T follicular helper cell (primary cell): ENCODE measurements at places on chromosomes 3 and 15.

- no peak for DNase-seq
Observed at GRCh38 chr3:177236704-177237103, 39.4 kb upstream of the TBL1XR1 start.

DNA sequence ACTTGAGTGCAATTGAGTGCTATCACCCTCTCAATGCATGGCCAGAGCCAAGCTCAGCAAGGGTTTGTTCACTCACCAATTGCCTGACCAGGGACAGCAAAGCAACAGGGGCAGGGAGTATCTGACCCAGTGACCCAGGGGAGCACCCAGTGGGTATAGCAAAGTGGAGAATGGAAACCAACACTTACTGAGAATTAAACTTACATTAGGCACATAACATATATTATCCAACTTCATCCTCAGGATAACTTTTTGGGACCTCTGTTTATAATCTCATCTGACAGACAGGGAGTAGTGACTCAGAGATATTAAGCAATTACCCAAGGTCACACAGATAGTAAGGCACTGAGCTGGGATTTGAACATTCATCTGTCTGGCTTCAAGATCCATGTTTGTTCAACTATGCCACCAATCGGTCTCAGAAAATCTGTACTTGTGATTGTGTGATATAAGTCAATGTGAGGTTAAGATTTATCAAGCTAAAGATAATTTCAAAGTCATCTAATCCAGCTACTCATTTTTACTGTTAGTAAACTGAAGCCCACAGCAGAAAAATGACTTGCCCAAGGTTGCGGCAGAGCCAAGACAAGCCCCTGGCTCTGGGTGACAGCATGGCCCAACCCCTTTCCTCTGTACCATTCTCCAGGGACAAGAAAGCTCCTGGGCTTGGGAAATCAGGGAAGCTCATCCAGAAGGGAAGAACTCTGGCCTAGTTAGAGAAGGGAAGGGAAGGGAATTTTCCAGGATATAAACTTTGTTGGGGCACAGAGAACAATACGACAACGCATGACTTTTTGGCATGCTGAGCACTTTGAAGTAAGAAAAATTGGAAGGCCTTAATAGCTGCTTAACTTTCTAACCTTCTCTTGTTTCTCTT, 138.0 kb upstream of the SMAD3 start:
- no peak for DNase-seq

GRCh38 chr15:78957416-78958093, 12.7 kb upstream of the CTSH start:
- DNase-seq, result no peak

DNA sequence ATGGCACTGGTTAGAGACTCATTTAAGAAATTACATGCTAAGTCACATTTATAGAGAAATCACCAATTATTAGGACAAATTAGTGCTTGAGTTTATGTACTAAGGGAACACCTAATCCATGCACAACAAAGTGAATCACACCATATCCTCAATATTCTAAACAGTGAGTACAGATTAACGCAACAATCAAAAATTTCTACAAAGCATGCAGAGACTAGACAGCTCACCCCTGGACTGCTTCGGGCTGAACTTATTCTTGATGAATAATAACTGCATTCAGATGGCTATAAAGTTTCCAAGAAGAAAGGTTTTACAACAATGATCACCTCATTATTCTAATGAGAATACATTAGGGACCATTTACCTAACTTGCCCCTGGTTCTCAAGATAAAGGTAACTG, 66.5 kb downstream of the LRRFIP2 start:
- no peak for DNase-seq

GRCh38 chr3:67357610-67358458, 296.6 kb downstream of the SUCLG2 start:
- DNase-seq, result no peak

GRCh38 chr15:64580696-64581407, 120.5 kb downstream of the ZNF609 start:
- no peak for DNase-seq

DNA sequence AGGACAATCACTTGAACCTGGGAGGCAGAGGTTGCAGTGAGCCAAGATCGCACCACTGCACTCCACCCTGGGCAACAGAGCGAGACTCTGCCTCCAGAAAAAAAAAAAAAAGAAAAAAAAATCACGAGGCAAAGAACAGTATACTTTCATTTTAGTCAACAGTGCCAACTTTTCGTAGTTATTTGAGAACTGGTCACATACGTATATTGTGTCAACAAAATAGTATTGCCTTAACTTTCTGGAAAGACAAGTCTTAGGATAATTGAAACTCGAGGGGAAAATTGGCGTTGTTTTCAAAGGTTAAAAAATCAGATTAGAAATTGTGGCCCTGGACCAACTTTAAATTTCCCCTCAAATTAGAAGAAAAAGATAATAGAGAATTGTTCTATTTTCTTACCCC, 13.8 kb downstream of the GMPS start:
- DNase-seq, result no peak

DNA sequence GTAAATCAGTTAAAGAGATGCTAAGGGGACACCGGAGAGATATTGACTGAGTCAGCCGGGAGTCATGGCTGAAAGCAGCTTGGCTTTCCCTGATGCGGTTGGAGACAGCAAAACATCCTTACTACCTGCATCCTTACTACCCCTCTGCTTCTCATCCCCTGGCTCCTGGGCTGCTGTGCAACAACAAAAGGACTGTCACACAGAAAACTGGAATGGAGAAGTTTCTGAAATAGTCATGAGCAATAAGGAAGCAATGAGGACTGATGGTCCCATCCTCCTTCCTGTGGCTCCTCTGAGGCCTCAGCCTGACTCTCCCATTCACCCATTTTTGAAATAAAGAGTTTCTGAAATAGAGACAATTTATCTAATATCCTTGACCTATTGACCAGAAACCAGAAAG, 1.1 kb downstream of the HCLS1 start:
- no peak for DNase-seq

- DNase-seq, result no peak
Observed at GRCh38 chr15:64263567-64263966, 92.4 kb downstream of the CSNK1G1 start.

- DNase-seq, result no peak
Observed at GRCh38 chr15:26455828-26456227, 317.0 kb downstream of the GABRB3 start.
